Left lung (tissue), 14 donors: ENCODE measurements at places on chromosomes 3 and 15.
A peak's percentile ranks its signal among the peaks of the same experiment; 100 is the strongest.

DNA sequence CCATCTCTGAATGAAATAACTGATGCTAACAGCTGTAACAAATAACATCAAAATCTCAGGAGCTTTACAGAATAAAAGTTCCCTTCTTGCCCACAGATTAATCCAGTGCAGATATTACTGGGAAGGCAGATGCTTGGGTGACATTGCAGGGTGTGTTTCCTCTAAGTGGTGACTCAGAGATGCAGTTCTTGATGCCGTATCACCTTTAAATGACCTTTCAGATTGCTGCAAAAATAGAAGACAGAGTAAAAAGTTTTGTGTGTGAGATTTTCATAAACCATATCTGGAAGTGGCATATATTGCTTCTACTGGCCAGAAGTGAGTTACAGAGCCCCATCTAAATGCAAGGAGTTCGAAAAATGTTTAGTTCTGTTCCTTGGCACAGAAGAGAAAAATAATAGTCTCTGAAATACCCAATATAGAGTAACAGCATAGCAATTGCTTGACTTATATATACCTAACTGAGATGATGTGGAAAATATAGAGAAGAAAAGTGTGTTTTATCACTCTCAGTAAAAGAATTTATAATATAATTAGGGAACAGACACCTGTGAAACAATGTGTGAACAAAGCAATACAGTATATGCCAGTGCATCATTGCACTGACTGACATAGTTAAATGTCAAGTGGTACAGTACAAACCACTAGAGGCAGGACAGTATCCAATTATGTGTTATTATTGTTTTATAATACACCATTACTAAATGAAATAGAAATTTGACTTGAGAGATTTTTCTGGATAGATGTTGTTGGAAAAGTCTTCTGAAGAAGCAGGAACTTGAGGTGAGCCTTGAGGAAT is 430.7 kb upstream of the CBLB start:
- DNase-seq, result no peak

DNA sequence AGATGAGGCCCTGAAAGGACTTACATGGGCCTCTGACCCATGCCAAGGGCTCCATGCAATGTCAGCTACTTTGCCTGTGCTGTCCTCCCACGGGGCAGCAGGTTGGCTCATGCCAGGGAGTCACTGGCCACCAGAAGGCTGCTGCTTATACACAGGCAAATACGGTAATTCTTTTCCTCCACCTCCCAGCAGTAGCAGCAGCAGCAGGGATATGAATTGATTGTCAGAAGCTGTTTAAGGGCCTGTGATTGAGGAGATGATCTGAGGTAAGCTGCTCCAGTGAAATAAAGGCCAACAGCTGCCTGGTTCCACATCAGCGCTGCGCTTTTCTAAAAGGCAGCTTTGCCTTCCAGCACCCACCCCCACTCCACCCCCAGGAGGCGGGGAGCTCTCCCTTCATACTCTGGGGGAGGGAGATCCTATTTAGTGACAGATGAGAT is 250.5 kb downstream of the SHQ1 start:
- no peak for DNase-seq

- peak; percentile 52 for DNase-seq
Observed at GRCh38 chr15:62799919-62800318, 242.6 kb upstream of the TPM1 start.

DNA sequence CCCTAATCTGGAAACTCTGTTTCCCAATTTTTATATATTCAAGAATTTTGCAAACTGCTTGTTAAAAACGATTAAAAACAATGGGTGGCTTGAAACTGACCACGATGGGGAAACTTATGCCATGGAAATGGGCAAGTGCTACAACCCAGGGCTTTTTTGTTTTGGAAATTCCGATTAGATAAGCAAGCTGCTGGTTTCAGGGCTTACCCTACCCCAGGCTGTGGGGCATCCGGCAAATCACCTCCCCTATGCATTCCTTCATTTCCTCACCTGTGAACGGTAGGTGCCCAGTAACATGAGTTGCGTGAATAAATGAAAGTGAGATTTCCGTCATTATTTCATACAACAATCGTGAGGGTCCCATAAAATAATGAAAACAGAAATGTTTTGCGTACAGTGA is 34.3 kb downstream of the ST6GAL1 start:
- DNase-seq, result no peak
